ENCODE measurements at places on chromosomes 7 and 10.
A peak's percentile ranks its signal among the peaks of the same experiment; 100 is the strongest.

- no peak for DNase-seq
These were observed 4.2 kb upstream of the ACSL5 start for GRCh38 chr10:112369495-112370423.

- DNase-seq, result peak; percentile 53
These were observed 163.6 kb downstream of the PIP4K2A start for GRCh38 chr10:22550732-22551131.

DNA sequence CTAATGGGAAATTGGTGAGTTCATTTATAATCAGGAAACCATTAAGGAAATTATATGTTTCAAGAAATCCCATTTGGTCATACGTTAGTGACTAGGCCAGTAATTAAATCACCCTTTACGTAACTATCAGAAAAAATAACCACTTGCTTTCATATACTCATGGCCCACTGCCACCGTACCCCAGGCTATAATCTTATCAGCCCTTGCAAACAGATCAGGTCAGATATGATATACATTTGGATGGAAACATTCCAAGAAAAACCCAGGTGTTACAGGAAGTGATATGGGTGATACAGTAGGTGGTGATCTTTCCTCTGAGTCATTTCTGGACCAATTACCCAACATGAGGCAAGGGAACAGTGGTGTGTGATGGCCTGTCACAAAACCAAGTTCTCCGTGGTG lies 481.0 kb upstream of the SEMA3A start:
- DNase-seq, result no peak

DNA sequence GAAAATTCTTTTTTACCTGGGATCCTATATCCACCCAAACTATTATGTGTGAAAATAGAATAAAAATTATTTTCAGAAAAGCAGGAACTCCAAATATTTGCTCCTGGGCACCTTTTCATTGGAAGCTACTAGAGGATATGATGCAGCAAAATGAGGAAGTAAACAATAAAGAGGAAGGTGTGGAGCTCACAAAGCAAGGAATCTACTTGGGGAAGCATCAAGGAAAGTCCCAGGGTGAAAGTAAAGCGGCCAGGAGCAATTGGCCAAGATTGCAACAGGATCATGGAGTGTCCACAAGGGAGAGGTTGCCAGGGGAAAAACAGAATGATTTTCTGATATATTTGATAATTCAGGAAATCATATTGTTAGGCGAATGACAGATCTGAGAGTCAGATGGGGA lies 80.8 kb downstream of the CARD11 start:
- DNase-seq, result no peak

- no peak for DNase-seq
These were observed 30.4 kb upstream of the GPR26 start for GRCh38 chr10:123635745-123636144.

DNA sequence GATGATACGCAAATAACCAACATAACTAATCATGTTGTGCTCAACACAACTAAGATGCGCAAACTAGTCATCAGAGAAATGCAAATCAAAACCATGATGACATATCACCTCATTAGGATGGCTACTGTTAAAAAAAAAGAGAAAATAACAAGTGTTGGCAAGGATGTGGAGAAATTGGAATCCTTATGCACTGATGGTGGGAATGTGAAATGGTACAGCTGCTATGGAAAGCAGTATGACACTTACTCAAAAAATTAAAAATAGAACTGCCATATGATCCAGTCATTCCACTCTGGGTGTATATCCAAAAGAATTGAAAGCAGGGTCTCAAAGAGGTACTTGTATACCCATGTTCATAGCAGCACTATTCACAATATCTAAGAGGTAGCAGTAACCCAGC lies 42.9 kb downstream of the SLIT1 start:
- DNase-seq, result no peak

GRCh38 chr7:2710901-2711551 lies 23.0 kb downstream of the AMZ1 start:
- DNase-seq, result no peak

DNA sequence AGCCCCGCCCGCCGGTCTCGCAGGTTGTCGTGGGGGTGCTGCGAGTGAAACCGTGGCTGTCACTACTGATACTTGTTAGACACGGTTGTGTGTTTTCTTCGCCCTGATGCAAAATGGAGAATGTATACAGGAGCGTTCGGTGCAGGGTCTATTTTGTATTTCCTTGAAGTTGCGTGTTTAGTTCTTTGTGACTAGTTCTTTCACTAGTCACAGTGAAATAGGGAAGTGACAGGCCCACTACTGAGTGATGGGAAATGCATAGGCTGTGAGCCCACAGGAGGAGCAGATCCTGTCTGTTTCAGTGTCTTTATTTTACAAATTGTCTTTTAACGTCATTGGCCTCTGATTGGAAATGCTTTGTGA lies 675 bp downstream of the ABRAXAS2 start:
- no peak for DNase-seq

DNA sequence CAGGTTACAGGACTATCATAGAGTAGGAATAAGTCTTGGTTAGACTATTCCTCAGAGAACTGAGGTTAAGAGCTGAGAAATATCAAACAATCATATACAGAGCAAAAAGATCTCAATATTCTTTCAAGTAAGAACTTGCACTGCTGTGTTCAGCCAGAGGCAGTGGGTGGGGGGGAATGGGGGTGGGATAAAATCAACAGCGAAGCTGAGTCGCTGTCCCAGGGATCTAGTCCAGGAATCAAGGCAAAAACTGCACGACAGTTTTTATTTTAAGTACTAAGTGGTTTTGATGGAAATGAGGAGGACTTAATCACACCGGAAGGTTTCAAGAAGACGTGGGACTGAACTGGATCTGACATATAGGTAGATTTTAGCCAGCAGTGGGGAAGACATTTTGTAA lies 159.1 kb downstream of the SRPK2 start:
- no peak for DNase-seq

- no peak for DNase-seq
These were observed 639.8 kb upstream of the FZD8 start for GRCh38 chr10:36281831-36282331.

- no peak for DNase-seq
These were observed 259.8 kb upstream of the MAGI2 start for GRCh38 chr7:79713276-79713675.

GRCh38 chr7:113394856-113395255 lies 276.5 kb upstream of the SMIM30 start:
- DNase-seq, result no peak

DNA sequence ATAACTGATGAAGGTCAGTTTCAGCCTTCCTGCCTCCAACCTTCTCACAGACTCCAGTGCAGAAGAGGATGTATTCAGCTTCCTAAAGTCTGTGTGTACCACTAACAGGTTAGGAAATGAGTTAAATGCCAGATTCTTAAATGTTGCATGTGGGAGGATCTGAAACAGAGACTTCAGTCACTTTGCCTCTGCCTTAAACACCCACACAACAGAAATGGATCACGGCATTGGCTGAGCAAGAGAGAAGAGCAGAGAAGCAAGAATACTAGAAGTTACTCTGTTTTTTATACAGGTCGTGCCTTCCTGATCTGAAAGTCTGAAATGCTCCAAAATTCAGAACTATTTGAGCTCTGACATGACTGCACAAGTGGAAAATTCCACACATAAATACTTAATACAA lies 98.9 kb upstream of the ARHGAP21 start:
- DNase-seq, result no peak

DNA sequence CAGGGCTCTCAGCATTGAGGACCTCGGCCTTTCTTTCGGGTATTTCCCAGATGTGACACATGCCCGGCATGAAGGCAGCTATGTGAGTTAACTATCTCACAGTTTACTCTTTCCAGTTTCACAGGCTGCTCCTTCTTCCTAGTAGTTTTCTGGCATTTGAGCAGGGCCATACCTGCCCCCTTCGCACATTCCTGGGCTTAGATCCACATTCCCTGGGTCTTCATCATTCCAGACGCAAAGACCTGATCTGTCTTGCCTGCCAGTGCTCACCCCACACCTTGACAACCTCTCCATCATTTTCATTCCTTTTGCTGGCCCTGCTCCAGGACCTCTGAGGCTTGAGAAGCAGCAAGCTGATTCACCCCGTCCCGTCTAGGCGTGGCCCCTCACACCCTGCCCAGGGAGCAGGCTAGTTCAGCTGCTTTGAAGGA lies 227.5 kb downstream of the WDR11 start:
- DNase-seq, result no peak

- DNase-seq, result no peak
These were observed 213.4 kb downstream of the AUTS2 start for GRCh38 chr7:69811476-69812308.

DNA sequence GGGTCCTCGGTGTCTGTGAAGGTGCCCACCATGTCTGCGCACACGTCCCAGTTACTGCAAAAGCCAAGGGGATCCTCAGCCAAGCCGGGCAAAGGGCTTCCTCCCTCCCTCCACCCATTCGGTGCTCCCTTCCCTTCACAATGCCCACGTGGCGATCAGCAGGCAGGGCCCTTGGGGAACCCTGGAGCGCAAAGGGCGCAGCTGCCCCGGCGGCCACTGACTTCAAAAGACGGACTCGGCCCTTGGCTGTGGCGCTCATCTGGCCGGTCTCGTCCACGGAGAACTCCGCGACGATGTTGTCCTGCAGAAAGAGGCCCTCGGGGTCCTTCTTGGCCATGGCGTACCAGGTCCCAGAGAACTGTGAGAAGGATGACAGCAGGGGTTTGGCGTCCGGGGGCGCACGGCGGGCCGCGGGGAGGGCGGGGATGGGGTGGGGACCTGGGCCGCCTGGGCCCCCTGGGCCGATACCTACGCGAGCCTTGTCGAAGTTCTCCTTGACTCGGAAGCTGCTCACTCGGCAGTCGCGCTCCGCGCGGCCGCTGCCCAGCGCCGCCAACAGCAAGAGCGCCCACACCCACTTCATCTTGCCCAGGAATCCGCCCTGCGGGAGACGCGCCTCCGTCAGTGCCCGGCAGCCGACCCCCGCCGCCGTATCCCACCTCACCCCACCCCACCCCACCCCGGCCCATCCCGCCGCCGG lies 439 bp downstream of the RBP4 start:
- DNase-seq, result no peak

Measured in hematopoietic multipotent progenitor cell treated with erythropoietin and hydrocortisone succinate and interleukin-3 and kit ligand, for 15 days (in vitro differentiated cells).